Mucosa of gallbladder (tissue), 1 donor: ENCODE measurements at places on chromosomes 1 and 21.
A peak's percentile ranks its signal among the peaks of the same experiment; 100 is the strongest.

DNA sequence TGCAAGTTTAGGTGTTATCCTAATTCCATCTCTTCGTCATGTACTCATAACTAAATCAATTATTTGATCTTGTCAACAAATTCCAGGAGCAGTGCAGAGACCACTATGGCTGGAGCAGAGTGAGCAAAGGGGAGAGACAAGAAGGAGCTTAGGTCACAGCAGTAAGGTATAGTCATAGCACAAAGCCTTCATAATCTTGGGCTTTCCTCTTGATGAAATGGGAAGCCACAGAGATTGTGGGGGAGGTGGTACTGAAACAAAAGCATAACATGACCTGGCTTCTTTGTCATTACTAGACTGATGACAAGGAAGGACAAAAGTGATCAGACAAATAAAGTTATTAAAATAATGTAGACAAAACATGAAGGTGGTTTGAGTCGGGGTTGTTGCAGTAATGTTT, 60.1 kb upstream of the PTGS2 start:
- no peak for DNase-seq

DNA sequence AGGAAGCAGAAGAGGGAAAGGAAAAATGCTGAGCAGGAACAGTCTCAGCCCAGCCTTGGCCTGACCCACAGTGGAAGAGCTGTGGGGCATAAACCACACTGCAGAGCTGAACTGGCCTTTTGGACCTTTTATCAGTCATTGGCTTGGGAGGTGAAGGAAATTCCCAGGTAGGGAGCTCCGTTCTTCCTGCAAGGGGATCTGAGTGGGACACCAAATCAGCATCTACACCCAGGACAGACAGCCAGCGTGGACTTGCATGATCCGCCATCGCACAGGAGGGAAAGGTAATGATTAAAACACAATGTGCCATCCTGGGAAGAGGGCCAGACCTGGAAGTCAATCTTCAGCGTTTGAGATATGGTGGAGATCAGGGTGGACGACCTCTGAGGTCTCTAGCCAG, 1.2 kb upstream of the MTFR1L start:
- DNase-seq = no peak

DNA sequence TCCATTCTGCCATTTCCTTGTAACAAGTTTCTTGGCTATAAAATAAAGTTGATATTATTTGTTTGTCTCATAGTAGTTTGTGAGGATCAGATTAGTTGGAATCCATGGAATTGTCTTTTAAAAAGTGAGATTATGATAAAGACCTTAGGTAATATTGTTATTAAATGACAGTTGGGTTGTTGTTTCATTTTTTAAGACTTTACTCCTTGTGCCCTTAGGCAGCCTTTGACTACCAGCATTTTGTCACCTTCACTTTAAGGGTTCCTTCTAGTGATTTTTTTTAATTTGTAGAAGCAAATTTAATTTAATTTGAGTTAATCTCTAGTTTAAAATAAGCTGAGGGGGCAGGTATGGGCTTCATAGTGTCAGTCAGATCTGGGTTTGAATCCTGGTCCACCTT, 84.6 kb upstream of the ZNF326 start:
- no peak for DNase-seq

GRCh38 chr1:244100704-244101453, 49.8 kb downstream of the ZBTB18 start:
- DNase-seq = no peak

- DNase-seq = peak; percentile 87
Observed at GRCh38 chr1:111739194-111739924, at the start of gene INKA2. INKA2 (minus strand) TSS chr1:111739395; CDS start chr1:111739242, 153 bp downstream.
